ENCODE measurements at places on chromosomes 16 and 17.
A peak's percentile ranks its signal among the peaks of the same experiment; 100 is the strongest.

DNA sequence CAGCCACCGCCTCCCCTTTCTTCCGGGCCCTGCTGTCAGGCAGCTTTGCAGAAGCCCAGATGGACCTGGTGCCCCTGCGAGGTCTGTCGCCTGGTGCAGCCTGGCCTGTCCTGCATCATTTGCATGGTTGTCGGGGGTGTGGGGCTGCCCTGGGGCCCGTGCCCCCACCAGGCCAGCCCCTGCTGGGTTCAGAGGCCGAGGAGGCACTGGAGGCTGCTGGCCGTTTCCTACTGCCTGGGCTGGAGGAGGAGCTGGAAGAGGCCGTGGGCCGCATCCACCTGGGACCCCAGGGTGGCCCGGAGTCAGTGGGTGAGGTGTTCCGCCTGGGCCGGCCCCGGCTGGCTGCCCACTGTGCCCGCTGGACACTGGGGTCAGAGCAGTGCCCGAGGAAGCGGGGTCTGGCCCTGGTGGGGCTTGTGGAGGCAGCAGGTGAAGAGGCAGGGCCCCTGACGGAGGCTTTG lies 5.5 kb upstream of the TGFB1I1 start:
- peak; percentile 17 for DNase-seq

- DNase-seq: no peak
Measured at GRCh38 chr17:80063830-80064585, 27.6 kb downstream of the CCDC40 start.

DNA sequence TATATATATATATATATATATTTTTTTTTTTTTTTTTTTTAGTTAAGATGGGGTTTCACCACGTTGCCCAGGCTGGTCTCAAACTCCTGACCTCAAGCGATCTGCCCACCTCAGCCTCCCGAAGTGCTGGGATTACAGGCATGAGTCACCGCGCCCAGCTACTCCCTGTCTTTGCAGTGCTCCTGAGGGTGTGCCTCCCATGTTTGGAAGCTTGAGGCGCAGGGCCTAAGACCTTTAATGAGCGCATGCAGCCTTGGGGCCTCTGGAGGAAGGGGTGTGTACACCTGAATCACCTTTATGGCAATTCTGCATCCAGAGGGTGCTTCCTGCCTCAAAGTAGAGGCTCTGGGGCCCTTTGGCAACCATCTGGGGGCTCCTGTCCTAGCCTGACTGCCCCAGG lies 219.4 kb upstream of the CIBAR2 start:
- DNase-seq: no peak

DNA sequence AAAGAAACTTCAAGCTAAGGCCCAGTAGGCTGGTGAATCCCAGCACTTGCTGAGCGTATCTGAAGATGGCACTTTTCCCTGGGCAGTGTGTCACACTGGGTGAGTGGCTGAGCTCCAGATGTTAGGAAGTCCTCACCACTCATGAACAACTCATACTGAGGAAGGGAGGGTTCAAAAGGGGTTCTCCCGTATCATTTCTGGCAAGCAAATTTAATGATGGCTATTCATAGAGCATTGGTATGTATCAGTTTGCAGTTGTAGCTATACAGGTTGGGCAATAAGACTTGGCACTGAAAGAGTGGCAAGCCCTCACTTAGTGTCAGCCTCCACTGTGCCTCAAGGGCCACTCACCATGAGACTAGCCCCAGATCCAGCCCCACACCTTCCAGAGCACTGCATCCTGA lies 10.7 kb downstream of the GFOD2 start:
- no peak for DNase-seq

DNA sequence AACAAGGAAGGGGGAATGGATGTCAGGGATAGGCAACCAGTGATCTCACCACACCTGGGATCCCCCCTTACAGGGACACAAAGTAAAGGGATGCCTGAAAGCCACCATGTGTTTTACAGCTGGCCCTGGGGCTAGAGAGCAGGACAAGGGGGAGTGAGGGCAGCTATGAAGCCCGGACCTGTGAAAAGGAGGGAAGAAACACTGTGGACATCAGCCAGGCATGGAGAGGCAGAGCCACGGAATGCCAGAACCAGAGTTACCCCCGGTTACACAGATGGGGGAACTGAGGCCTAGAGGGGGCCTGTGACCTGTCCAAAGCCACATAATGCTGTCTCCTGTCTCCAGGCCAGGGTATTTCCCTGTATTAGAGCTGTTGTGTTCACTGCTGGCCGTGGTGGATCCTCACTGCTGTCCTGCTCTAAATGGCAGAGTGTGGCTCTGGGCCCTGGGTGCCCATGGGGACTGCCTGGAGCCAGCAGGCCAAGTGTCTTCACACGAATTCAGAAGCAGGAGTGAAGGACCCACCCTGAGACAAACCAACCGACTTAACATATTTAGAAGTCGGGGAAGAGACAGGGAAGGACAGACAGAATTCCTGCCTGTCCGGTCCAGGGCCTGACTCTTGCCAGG lies 29.7 kb upstream of the ITGA3 start:
- no peak for DNase-seq

Measured in frontal cortex (tissue), 4 donors.